Left lung (tissue), 14 donors: ENCODE measurements at places on chromosomes 4 and X. TPM values are rescaled to one million over a fixed set of nuclear protein-coding genes. Genes with fewer than 3 reads are reported as not detected.

The CHRDL1 gene
- total RNA-seq = 31.2 TPM

The SHROOM4 gene
- total RNA-seq = 39.1 TPM

The ZFP92 gene
- 2.8 TPM for total RNA-seq

The UCP1 gene
- not detected for total RNA-seq
